CD4-positive, alpha-beta T cell (primary cell): ENCODE measurements at places on chromosomes 4 and X.
A peak's percentile ranks its signal among the peaks of the same experiment; 100 is the strongest.

DNA sequence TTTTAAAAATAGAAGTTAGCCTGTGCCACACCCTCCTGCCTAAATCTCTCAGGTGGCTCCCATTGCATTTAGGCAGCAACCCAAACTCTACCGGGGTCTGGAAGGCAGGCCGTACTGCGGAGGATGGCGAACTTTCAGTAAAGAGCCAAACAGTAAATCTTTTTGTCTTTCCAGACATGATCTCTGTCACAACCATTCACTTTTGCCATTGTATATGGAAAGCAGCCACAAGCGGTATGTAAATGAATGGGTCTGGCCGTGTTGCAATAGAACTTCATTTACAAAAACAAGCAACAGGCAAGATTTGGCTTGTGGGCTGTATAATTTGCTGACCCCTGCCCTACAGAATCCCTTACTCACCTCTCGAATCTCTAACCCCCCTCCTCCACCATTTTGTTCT is 3.3 kb downstream of the RADX start:
- DNase-seq: no peak

DNA sequence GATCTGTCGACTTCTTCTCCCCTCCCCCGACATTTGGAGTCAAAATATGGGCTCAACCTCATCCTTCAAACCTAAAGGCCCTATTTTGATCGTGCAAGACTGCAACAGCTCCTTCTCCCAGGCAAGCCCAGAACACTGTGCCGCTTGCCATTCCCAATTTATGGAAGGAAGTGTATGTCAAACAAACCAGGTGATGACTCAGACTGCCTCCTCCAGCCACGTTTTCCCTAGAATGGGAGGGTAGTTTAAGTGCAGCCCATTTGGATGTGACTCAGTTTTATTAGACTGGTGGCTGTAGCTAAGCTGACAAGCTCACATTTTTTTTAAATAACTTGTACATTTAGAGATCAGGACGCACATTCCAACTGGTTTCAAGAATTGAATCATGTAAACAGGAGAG is 570.4 kb upstream of the DIPK2B start:
- DNase-seq: peak; percentile 25

DNA sequence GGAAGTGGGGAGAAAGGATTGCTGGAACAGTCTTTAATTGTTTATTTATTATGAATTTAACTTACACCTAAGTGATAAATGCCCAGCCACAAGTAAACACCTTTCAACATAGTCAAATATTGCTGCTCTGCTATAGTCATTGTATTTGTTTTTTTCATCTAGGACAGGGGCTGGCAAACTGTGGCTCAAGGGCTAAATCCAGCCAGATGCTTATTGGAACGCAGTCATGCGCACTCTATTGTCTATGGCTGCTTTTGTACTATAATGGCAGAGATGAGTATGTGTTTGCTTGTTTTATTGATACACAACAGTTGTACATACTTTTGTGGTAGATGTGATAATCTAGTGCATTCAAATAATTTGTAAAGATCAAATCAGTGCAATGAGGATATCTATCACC is 95.3 kb downstream of the ZAR1 start:
- no peak for DNase-seq

- no peak for DNase-seq
Observed at GRCh38 chr4:76270244-76271175, 19.0 kb downstream of the FAM47E start.

DNA sequence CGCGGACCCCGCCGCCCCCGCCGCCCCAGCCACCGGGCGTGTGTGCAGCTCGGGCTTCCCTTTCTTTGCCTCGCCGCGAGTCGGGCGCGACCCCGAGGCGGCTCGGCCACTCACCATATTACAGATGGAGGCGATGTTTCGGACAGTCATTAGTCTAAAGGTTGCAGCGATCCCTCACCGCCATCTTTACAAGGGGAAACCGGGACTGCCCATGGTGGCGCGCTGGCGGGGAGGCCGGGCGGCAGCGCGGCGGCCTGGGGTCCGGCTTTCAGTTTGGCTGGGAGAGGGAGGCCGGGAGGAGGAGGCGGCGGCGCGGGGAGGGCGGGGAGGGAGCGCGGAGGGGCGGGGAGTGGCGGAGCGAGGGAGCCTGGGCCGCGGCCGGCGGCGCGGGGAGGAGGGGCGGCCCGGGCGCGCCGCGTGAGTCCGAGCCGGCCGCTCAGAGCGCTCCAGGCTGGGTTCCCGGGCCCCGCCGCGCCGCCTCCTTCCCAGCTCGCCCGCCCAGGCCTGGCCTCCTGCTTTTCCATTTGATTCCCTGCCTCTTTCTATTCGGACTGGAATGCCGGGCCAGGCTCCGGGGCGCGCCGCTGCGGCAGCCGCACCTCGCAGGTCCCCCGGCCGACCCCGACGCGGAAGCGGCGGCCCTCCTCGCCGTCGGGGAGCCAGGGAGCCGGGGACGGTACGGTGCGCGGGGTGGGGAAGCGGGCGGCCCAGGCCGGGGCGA is at the start of gene USP46:
Gene USP46, minus strand, starts transcription at position 301 of the 721 bp plus-strand sequence. Its CDS starts 151 bp downstream, at position 150.
- DNase-seq: peak; percentile 32

DNA sequence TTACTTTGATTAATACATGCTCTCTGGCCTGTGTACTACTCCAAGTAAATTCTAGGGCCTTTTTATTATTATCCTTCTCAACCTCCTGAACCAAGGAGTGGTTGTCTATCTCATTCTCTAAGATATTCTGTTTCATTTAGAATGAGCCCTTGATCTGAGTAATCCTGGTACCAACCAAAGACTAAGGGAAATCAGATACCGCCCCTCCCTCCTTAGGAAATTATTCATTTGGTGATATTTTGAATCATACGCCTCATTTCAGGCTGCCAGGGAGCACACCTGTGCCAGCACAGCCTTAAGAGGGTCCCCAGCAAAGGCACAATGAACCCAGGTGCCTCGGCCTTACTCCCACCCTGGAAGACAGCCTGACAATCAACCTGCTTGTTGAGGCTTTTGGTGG is 73.2 kb upstream of the STARD8 start:
- no peak for DNase-seq

DNA sequence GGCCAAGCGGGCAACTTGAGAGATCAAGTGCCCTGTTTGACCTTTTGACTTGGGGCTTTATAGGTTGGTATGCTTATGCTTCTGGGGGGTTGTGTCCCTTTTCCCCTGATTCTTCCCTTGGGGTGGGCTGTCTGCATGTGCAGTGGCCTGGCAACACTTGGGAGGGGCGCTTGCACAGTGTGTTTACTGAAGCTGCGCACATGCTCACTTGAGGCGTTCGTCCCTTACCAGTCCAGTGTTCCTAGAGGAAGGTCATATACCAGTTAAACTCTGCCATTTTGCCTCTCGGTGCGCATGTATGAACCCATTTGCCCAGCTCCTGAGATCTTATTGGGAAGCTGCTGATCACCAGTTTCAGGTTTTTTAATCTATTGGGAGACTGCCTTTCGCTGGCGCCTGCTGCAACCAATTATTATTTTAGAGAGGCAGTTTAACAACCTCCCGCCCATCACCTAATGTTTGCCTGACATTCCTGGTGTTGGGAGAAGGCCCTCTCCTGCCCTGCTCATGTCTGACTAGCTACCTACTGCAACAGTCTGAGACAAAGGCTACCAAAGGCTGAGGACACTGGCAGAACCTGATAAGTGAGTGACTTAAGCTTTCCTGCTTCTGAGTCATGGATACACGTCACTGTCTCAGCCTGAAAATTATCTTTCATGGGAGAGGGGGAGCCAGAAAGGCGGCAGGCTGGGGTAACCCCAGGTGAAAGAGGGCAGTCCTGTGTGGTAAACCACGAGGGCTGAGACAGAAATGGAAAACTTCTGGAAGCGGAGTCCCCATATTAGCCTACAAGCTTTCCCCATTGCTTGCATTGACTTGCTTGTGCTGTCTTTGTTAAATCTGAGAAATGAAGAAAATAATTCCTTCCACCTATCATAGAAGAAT is 97.6 kb downstream of the CPE start:
- no peak for DNase-seq

GRCh38 chrX:1273896-1274295 is 5.3 kb downstream of the CSF2RA start:
- no peak for DNase-seq

DNA sequence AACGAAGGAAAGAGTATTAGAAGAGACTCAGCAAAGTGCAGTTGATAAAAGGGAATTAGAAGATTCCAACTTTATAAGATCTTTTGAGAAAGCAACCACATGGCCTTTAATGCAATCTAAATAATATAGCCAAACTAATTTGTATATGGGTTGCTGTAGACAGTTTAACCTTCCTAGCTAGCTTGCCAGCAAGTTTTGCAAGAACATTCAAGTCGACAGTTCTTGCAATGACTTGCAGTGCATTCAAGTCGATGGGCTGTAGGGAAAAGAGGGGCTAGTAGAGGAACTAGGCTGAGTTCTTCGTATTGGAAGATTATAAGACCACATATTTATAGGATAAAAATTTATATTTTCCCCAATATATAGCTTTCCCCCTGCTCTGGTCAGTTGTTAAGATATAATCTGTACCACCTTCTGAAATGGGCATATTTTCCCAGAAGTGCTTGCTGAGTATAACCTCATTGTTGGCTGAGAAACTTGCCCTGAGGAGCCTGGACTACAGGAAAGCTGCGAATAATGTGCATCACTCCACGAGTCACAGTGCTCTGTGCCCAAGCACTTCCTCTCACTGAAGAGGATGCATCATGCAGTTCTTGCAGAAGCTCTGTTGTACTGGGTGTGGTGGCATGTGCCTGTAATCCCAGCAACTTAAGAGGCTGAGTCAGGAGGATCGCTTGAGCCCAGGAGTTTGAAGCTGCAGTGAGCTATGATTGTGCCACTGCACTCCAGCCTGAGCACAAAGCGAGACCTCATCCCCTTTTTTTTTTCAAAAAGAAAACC is 56.7 kb downstream of the DOCK11 start:
- DNase-seq: no peak

DNA sequence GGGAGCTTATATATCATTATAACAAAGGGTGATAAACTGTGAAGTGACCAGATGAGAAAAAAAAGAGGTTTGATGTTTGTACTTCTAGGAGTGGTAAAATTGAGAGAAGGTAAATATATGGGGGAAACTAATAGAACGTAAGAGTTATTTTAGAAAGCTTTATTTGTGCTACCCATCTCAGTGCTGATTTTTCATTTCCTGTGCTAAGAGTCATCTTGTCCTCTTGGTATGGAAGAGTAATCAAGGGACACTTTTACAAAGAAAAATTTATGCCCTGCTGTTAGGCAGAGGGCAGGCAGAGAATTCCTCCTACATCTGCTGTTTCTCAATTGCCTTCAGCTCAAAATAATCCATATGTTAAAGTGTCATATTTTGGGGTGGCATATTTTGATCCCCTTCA is 49.6 kb upstream of the BMP2K start:
- DNase-seq: no peak
